EH (cell line): ENCODE measurements at places on chromosomes 5 and 9.

GRCh38 chr5:68950125-68950524 is 143.7 kb upstream of the SLC30A5 start:
- DNase-seq: no peak

GRCh38 chr5:169260896-169261569 is 39.9 kb downstream of the SLIT3 start:
- DNase-seq: no peak

DNA sequence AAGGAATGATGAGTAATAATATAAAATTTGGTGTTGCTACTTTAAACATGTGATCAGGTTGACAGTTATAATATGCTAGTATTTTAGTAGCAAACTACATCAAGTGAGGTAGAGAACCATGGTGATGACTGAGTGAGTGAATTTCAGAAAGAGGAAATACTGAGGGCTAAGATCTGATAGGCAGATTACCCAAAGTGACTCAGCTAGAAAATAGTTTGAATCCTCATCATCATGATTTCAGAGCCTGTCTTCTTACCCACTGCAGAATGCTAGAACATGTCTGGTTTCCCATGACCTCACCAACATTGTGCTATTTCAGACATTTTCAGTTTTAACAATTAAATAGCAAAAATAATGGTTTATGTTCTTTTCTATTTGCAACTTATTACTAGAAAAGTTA is 602.1 kb downstream of the TAF11L14 start:
- DNase-seq: no peak

DNA sequence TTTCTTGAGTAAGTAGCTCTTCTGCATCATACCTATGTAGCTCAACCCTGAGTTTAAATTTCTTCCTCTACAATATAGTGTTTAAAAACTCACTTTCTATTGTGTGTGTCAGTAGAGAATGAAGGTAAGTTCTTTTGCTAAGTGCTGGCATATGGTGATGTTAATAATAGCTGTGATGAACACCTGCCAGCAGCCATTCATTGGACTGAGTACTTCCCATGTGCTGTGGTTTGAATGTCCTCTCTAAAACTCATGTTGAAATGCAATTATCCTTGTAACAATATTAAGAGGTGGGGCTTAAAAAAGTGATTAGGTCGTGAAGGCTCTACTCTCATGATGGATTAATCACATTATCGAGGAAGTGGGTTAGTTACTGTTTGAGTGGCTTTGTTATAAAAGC is 645.2 kb upstream of the RGMB start:
- no peak for DNase-seq

- no peak for DNase-seq
Measured at GRCh38 chr9:133014696-133015095, 16.1 kb upstream of the GTF3C5 start.

DNA sequence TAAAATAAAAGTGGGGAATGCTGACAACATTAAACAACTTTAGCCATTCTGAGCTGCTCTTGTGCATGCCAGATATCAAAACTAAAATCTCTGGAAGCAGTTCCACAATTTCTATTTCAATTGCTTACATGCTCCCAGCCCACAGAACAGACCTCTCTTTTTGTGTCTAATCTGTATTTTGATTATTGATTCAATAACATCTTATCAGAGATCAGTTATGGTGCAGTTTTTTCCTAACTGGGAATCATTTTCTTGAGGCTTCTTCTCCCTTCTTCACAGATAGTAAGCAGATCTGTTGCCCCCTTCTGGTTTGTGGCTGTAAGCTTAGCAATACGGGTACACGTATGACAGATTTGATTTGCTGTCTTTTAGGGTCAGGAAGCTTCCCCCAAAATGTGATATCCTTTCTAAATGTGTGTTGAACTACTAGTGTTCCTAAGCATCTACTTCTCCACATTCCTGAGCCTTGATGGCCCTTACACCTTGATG is 39.4 kb downstream of the MRPS27 start:
- peak; percentile 63 for DNase-seq

GRCh38 chr9:35813434-35814105 is 1.3 kb downstream of the HINT2 start:
- peak; percentile 49 for DNase-seq

GRCh38 chr5:157273131-157273556 is 7.2 kb downstream of the CYFIP2 start:
- no peak for DNase-seq

DNA sequence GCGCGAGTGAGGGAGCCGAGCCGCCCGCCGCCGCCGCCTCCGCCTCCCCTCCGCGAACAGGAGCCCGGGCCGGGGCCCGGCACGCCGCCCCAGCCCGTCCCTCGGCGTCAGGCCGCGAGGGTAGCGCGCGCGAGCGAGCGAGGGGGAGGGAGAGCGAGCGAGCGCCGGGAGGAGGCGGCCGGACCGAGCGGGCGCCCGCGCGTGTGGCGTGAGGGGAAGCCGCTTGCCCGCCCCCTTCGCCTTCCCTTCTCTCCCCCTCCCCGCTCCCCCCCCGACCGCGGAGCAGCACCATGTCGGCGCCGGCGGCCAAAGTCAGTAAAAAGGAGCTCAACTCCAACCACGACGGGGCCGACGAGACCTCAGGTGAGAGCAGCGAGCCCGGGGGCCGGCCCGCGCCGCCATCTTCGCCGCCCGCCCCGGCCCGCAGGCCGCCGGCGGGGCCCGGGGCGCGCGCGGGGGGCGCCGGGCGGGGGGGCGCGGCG is 312 bp downstream of the SET start:
- no peak for DNase-seq

DNA sequence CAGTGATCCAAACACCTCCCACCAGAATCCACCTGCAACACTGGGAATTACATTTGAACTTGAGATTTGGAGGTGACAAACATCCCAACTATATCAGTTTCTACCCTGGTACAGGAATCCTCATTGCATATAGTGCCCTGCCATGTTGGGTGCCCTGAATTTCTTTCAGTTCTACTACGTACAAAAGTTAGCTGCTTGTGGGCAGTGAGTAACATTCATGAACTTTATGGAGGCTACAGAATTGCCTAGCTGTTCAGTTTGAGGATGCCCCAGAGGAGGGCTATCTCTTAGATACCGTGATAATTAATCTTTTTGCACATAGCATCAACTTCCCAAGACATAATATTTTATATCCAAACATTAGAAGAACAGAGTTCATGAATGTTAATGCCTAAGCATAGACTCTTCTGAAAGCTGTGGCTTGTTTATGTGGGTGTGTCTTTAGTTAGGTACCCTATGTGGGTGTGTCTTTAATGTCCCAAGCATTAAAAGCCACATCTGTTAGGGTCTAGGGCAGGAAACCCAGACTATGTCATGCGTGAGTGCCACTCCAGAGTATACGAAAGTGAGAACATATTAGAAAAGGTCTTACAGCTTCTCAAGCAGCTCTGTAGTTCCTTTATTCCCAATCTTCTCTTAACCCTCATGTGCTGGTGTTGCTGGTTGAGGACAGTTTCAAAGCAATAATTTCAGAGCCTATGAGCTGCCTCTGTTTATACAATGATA is 47.0 kb upstream of the CHD1 start:
- DNase-seq: no peak

DNA sequence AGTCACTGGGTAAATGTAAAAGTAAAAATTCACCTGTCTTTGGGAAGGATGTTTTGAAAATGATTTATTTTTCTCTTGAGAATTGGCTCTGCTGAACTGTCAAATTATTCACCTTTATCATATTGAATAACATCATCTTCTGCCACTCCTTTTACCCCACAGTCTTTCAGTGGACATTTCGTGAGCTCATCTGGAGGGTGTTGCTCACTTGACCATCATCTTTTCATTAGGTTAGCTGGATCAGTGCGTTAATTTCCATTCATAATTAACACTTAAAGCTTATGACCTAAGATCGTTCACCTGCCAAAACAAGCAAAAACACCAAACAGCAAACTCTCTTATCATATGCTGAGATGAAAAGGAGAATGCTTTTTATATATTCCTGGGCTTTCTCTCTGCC is 53.4 kb upstream of the TNFAIP8 start:
- no peak for DNase-seq

GRCh38 chr5:35540002-35540401 is 77.7 kb upstream of the SPEF2 start:
- no peak for DNase-seq

DNA sequence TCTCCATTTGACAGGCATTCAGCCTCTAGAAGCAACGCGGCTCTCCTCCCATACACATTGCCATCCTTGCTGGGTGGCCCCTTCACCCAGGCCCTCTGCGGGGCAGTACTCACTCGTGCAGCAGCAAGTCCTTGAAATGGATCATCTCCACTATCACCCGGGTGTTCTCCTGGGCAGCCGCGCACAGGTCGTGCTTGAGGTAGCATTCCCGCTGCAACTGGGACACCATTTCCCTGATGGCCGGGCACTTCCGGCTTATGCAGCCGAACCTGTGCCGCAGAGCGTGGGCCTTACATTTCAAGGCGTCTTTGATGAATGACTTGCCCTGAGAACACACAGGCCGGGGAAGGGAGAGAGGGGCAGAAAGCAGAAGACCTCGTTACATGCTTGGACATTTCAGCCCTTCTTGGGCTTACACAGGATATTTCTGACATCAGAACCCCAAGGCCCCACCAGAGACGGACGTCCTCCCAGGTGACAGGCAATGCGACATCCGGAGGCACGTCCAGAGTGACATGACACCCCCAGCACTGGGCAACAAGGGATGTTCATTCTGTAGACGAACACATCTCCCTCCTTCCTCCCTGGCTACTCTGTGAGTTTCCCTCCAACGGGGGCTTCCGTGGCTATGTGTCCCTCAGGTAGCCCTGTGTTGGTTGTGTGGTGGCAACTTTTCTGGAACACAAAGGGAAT is 5.0 kb downstream of the STC2 start:
- DNase-seq: no peak

DNA sequence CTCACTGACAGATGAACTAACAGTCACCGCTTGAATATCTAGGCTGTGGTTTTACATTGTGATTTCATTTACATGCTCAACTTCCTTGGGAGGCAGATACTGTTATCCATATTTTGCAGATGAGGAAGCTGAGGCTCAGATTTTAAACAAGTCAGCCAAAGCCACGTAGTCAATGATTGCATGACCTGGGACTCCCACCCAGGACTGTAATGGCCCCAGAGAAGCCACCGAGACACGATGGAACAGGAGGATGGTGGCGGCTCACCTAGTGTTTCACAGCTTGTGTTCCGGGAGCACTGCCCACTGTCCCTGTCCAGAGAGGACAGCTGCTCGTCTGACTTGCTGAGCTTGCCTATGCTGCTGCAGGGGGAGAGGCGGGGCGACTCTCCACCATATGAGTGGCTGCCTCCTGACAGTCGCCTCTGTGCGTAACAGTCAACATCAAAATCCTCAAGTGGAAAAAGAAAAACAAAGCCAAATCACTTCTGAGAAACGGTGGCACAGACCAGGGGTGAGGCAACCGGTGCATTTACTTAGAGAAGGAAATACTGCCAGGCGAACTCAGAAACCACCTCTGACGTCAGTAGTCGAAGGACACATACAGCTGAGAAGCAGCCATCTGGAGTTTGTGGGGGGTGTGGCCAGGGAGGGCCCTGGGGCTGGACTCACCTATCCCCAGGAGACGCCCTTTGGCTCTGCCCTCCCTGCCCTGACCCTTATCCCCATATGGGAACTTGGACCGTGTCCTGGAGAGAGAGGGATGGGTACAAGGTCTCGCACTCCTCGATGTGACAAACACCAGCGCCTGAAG is 82.5 kb downstream of the PRRT1B start:
- peak; percentile 56 for DNase-seq

DNA sequence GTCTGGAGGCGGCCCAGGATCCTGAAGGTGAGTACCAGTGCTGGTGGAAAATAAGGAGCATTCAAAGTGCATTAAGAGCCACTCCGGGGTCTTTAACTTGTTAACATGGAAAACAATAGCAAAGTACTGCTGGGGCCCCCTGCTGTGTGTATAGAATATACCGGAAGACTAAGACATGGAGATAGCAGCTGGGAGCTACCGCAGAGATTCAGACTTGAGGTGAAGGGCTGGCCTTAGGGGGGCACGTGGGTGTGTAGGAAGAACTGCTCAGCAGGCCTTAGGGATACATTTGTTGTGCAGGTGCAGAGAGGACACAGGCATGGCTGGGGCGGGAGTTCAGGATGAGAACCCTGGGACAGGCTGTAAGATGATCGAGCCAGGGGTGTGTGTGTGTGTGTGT is 1.2 kb upstream of the DMRT1 start:
- no peak for DNase-seq

- DNase-seq: no peak
Measured at GRCh38 chr9:28234133-28234893, 661.0 kb upstream of the C9orf72 start.

GRCh38 chr9:21788752-21789151 is 13.7 kb upstream of the MTAP start:
- DNase-seq: no peak

DNA sequence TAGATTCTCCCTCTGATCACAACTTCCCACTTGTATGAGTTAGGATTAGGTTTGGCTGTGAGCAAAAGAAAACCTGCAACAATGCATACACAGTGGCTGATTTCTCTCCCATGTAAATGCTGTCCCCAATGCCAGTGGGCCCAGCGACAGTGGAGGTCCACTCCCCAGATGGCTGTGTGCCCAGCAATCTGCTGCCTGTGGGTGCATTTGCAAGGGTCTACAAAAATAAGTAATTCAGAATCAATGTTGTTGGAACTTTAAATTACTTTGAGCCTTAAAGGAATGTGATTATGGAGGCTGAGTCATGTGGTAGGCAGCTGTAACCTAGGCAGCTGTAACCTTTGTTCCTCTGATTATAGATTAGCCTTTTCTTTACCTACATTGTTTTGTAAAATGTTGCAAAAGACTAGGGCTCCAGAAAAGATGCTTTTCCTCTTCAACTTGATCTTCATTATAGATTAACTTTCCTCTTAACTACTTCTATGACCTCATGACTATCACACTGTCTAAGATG is 14.2 kb upstream of the MXD3 start:
- no peak for DNase-seq

DNA sequence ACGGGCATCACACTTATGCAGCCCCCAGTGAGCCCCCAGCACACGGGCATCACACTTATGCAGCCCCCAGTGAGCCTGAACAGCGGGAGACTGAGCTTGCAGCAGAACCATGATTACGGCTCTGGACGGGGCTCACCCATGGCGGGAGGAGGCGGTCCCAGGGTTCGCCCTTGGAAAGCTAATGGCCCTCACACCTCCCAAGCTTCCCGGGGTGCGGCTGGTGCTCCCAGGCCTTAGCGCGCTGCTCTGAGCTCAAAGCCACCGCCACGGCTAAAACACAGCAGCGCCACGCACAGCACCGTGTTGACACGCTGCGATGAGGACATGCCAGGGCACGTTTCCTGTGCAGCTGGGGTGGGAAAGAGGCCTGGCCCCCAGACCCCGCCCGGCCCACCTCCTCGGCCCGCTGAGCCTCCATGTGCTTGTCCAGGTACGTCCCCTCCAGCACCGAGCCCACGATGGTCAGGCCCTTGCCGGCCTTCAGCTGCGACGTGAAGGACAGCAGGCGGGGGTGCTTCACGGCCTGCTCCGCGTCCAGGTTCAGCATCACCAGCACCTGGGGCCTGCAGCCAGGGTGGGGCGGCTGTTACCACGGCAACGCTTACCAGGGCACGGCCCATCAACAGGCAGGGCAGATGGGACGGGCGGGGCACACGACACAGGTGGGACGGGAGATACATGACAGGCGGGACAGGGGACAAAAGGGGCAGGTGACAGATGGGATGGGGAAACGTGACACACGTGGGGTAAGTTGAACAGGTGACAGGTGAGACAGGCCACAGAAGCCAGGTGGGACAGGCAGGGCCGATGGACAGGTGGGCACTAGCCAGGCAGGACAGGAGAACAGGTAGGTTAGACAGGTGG is 38.4 kb downstream of the SLC12A7 start:
- DNase-seq: no peak
